ENCODE measurements at places on chromosomes 3 and 15.

DNA sequence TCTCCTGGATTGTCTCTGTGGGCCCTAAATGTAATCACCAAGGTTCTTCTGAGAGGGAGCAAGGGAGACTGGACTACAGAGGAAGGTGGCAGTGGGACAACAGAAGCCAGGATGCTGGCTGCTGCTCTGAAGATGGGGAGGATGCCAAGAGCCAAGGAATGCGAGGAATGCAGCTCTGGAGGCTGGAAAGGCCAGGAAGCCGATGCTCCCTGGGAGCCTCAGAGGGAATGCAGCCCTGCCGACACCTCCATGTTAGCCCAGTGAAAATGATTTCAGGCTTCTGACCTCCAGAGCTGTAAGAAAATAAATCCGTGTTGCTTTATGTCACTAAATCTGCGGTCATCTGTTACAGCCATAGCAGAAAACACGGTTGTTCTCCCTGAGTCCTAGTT, 44.1 kb downstream of the UMPS start:
- DNase-seq = no peak

GRCh38 chr3:143831208-143831607, 17.1 kb downstream of the SLC9A9 start:
- DNase-seq = no peak

DNA sequence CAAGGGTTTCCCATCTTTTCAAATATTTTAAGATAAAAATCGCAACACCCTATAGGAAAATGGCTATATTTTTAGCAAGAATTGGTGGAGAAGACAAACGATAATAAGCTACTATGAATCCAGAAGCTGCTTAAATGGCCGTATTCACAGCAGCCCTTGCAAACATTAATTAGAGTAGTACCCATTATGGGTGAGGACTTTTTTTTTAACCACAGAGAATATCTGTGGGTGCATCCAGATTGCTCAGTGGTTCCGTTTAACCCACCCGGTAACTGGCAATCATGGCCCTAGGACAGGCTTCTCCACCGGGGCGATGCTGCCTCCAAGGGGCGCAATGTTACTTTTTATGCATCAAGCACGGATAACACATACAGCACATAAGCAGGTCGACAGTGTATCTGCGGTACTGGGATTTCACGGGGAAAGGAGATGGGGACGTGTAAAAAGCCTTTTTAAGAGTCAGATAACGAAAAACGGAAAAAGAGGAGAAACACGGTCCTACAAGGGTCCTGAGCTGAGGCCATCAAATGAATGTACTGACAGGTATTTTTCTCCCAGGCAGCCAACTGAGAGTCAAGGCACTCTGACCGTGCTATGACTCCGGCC, 968 bp upstream of the TMEM266 start:
- no peak for DNase-seq

- DNase-seq = no peak
Observed at GRCh38 chr15:53389271-53390037, 370.0 kb downstream of the WDR72 start.

- no peak for DNase-seq
Observed at GRCh38 chr3:161556533-161556932, 59.9 kb downstream of the OTOL1 start.

GRCh38 chr3:9703736-9704346, at the start of gene CPNE9:
Gene CPNE9 (plus strand): TSS chr3:9703833. CDS start chr3:9703997, 164 bp downstream.
- no peak for DNase-seq

DNA sequence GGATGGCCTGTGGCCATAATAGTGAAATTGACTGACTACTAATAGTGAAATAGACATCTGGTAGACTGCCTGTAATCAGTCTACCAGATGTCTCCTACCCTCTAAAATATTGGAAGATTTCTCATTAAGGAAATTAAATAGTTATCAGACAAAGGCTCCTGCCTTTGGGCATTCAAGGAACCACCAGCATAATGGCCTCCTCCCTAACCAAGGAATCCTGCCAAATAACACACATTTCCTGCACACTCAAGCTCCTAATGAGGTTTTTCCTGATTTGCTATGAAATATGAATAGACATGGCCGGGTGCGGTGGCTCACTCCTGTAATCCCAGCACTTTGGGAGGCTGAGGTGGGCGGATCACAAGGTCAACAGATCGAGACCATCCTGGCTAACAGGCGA, 14.6 kb downstream of the NUSAP1 start:
- no peak for DNase-seq

DNA sequence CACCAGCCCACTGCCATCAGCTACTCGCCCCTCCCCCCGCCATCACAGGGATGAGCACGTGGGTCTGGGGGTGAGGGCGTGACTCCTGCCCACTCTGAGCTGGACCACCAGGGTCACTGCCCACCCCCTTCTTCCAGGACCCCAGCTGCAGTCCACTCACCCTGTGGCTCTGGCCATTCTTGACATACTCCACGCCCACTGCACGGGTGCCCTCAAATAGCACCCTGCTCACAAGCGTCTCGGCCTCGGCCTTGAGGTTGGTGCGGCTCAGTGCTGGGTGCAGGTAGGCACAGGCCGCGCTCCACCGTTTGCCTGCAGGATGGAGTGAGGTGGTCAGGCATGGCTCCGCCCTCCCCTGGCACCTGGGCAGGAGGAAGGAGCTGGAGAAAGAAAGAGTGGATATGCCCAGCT, 23.9 kb downstream of the CHDH start:
- DNase-seq = no peak

GRCh38 chr15:57138349-57138788, 219.9 kb downstream of the TCF12 start:
- DNase-seq = no peak

DNA sequence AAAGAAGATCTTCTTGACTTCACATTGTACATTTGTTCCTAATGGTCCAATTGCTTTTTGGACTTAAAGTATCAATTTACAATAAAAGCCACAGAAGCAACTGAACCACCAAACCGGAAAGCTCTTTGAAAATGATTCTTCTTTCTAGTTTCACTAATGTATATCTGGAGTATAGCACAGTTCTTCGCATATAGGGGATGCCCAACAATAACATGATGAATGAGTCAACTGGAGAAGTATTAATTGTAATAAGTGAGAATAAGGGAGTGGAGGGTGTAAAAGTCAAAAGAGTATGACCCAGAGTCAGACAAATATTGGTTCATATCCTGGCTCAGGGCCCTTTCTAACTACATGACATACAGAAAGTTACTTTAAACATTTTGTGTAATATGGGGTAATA, 425.2 kb downstream of the ZBTB20 start:
- DNase-seq = no peak

DNA sequence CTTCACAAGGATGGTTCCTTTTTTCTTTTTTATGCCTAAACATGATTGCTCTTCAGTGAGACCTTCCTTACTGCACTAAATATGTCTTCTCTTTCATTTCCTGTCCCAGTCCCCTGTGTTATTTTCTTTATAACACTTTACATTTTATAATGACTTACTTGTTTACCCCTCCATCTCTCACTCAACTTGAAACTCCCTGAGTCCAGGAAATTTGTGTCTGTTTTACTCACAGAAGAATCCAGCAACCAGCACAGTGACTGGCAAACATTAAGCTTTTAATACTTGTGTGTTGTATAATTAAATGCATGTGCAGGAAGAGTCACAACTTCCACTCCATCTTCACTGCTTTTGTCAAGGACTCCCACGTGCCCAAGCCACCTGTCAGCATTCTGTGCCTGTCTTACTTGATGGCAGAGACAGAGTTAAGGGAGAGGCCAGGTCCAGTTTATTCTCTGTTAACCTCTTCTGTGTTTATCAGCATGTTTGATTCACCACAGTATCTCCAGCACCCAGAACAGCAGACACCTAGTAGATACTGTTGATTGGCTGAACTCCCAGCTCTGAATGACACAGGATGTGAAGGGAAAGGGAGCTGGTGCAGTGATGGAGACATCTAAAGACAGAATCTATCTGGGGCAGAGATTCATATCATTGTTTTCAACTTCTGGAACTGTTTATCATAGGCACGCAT, 42.8 kb downstream of the SSR3 start:
- no peak for DNase-seq

- DNase-seq = no peak
Observed at GRCh38 chr3:102614585-102614984, 179.8 kb downstream of the ZPLD1 start.

- no peak for DNase-seq
Observed at GRCh38 chr3:116059421-116060096, 385.7 kb downstream of the LSAMP start.

Data from stimulated activated CD8-positive, alpha-beta memory T cell treated with anti-CD3 and anti-CD28 coated beads, Interleukin-7, amount 100 ng/mL, for 1 hour (primary cell).